Left lung (tissue), 14 donors: ENCODE measurements at places on chromosomes 3 and 15.

- DNase-seq: peak; percentile 79
Observed at GRCh38 chr15:39358441-39359041, 222.3 kb upstream of the THBS1 start.

DNA sequence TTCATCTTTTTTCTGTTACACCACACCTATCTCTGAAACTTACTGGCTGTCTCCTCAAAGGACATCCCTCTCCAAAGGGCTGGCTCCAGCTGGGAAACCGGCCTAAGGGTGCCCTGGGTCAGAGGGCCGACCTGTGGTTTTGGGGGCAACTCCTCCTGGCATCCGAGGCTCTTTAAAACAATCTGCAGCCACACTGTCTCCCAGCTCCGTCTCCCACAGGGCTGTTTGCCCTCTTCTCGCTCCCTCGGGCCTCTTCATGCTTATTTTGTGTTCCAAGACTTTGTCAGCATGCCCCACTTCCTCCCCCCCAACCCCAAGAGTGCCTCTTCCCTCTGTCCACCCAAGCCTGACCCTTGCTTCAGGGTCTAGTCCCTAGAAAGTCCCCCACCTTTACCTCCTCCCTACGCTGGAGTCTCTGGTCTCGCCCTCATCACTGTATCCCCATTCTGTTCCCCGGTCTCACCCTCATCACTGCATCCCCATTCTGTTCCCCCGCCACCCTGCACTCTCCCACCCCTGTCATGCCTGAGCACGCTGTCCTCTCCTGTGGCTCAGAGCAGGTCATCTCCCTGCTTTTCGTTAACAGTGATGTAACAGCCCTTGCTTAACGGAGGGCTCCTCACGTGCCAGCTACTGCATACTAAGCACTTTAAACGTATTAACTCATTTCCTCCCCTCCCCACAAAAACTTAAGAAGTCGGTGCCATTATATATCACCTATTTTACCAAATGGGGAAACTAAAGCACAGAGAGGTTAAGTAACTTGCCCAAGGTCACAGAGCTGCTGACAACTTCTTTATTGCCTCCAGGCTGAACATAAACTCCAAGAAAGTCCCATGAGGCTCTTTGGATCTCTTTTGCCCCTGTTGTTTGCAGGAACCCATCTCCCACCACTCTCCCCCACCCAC, 1.1 kb upstream of the CSK start:
- peak; percentile 78 for DNase-seq

- DNase-seq: peak; percentile 89
Observed at GRCh38 chr3:115783938-115784738, 160.8 kb downstream of the GAP43 start.

DNA sequence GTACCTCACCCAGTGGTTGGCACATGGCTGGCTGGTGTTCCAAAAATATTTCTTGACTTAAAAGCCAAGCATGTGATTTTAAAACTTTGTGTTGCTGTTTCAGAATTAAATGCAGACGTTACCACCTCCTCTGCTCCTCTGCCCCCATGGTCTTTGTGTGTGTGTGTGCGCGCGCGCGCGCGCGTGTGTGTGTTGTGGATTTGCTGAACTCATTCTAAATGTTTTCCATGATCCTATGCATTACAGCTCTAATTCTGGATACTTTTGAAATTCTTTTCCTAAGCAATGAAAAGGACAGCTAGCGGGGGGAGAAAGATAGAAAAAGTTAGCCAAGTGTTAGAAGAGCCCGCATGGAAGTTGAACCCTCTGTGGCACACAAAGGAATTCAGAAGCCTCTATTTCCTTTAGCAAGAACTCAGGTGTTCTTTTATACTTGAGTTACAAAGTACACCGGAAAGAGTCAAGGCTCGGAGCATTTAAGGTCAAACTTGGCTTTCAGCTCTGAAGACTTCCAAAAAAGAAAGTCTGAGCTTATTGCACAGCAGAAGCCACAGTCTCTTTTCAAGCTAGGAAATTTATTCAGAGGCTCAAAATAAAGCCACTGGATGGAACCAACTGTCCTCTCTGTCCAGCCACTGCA, 350.5 kb upstream of the TBL1XR1 start:
- no peak for DNase-seq

GRCh38 chr3:33166095-33166494, 52.3 kb downstream of the CRTAP start:
- no peak for DNase-seq
